Foreskin melanocyte (primary cell): ENCODE measurements at places on chromosomes 13 and 19.

DNA sequence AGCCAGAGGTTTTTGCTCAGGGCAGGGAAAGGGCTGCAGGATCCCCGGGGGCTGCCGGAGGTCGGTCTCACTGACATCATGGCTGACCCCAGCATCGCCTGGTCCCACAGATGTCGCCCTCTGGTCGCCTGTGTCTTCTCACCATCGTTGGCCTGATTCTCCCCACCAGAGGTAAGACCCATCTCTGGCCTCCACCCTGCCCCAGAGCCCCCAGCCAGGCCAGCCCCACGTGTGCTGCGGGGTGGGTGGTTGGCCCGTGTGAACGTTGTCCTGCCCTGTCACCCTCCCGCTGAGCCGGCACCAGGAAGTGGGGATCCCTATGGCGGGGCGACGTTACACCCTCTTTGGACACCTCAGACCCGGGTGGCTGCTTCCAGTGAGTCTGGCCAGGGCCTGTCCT, 906 bp downstream of the FXYD5 start:
- DNase-seq, result no peak

DNA sequence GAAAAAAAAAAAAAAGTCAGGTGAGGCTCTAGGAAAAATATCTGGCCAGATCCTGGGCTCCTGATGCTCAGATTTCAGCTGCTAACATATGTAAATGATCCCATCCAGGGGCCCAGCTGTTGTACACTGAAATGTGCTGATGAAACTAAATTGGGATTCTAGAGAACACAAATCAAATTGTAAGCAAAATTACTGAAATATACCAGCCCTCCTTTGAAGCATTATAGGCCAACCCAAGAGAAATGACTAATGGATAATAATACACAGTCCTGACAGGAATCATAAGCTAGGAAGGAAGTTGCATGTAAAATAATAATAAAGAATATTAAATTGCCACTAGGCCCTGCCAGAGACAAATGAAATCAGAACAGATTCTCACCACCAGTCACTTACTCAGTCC, 17.8 kb downstream of the KCTD12 start:
- DNase-seq, result no peak

DNA sequence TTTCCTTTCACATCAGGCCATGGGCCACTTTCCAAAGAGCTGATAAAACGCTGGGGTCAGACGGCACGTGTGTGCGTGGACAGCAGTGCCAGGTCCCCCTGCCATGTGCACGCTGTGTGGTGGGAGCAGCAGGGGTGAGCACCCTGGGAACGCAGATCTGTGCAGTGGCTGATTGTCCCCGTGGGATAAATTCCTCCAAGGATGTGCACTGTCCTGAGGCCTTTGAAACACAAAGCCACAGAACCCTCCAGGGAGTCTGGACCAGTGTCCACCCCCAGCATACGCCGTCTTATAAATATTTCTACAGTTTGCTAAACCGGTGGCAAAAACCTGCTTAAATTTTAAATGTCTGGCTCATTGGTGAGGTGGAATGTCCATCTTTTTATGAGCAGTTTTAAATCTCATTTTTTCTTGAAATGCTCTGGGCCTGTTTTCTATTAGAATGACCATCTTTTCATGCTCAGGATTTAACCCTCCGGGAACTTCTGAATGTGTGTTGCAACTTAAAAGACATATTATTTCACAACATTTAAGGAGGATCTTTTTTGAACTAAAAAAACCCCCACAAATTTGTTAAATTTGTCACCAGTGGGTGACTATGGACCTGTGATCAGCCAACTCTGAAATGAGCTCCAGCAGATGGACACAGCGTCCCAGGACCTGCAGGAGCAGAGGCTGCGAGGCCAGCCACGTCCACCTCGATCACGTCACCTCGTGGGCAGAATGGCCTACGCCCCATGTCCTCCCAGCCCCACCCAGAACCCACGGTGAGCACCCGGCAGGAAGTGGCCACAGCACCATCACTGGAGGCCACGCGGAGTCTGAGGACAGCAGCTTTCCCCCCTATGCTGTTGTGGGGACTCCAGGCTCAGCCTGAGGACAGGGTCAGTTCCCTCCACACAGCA, 68.6 kb downstream of the RASA3 start:
- DNase-seq, result no peak

- peak; percentile 14 for DNase-seq
Observed at GRCh38 chr13:29131881-29132668, 311.9 kb downstream of the MTUS2 start.

DNA sequence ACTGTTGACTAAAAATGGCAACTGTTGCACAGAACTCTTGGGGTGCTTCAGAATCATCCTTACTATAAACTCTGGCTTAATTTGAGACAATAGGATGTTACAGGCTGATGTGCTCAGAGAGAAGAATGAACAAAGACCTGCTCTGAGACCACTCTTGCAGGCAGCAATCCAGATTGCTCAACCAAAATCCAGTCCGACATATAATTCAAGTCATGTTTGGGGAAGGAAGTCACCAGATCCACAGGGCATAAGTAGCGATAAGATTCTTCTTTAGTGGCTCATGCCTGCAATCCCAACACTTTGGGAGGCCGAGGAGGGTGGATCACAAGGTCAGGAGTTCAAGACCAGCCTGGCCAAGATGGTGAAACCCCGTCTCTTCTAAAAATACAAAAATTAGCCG, 20.6 kb downstream of the MTMR6 start:
- no peak for DNase-seq

- DNase-seq, result no peak
Observed at GRCh38 chr13:65057986-65058385, 2172.2 kb downstream of the PCDH9 start.

DNA sequence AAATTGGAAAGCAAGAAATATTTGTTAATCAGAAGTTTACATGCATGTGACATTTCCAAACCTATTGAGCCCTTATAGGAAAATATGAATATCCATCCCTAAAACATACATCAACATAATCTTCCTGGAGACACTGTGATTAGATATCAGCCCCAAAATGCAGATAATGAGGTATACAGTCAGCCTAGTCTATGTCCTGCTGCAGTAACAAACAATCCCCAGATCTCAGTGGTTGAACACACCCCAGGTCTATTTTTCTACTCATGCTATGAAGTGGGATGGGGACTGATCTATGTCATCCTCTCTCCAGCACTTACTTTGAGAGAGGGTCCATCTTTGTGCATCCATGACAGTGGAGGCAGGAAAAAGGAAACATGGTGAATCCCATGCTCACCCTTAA, 31.2 kb downstream of the CACNA1A start:
- DNase-seq, result no peak

GRCh38 chr19:29188289-29189032, 24.5 kb downstream of the UQCRFS1 start:
- DNase-seq, result no peak
